ENCODE measurements at places on chromosomes 7 and 10. TPM values are rescaled to one million over a fixed set of nuclear protein-coding genes. Genes with fewer than 3 reads are reported as not detected.

The OGDHL gene
- total RNA-seq = 13.0 TPM

The GLI3 gene
- total RNA-seq = 7.8 TPM

DNA sequence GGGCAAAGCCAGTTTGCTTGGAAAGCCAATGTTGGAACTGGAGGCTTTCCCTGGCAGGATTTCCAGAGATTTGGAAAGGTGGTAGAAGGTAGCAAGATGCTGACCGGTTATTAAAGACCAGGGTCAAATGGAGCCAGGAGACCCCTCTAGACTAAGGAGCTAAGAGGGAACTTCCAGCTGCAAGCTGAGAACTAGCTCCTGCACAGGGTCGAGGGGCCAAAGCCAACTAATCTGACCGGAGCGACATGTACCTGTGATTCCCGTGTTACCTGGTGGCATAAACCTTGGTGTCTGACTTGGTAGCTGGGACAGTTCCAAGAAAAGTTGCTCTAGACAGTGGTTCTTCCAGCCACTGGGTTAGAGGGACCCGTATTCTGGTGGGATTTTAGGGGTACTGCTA lies 41.8 kb downstream of the SPDYE5 start:
- H3K27ac ChIP-seq = no peak overlapping the region
- no peaks in the 10 kb centered on the region for H3K4me1 ChIP-seq
- no peaks in the 10 kb centered on the region for H3K27me3 ChIP-seq
- H3K36me3 ChIP-seq = peaks cover 35% of the 10 kb centered on the region
- H3K4me3 ChIP-seq = no peak overlapping the region

- no peaks in the 10 kb centered on the region for H3K27me3 ChIP-seq
- H3K4me3 ChIP-seq = no peak overlapping the region
- H3K4me1 ChIP-seq = no peaks in the 10 kb centered on the region
- H3K36me3 ChIP-seq = no peaks in the 10 kb centered on the region
Observed at GRCh38 chr10:126798649-126799048, 106.6 kb upstream of the DOCK1 start.

The ASZ1 gene
- not detected for total RNA-seq

GRCh38 chr10:80075781-80076180 lies 2.7 kb upstream of the TMEM254 start:
- DNase-seq = no peak
- no peak overlapping the region for H3K27ac ChIP-seq
- peak overlapping the region; percentile 34 for H3K4me3 ChIP-seq
- H3K4me1 ChIP-seq = no peaks in the 10 kb centered on the region
- H3K27me3 ChIP-seq = no peaks in the 10 kb centered on the region
- H3K36me3 ChIP-seq = no peaks in the 10 kb centered on the region

GRCh38 chr7:92783260-92784201 lies 52.8 kb downstream of the CDK6 start:
- H3K27ac ChIP-seq = no peak overlapping the region
- no peak for DNase-seq
- peaks cover 17% of the 10 kb centered on the region for H3K4me1 ChIP-seq
- no peaks in the 10 kb centered on the region for H3K27me3 ChIP-seq
- H3K36me3 ChIP-seq = no peaks in the 10 kb centered on the region

The CDC14C gene
- total RNA-seq = not detected

GRCh38 chr7:22657479-22657878 lies 69.5 kb upstream of the IL6 start:
- no peak overlapping the region for H3K27ac ChIP-seq
- DNase-seq = no peak
- no peaks in the 10 kb centered on the region for H3K27me3 ChIP-seq
- H3K4me1 ChIP-seq = no peaks in the 10 kb centered on the region

- no peak overlapping the region for H3K4me3 ChIP-seq
- peaks cover 13% of the 10 kb centered on the region for H3K4me1 ChIP-seq
- H3K36me3 ChIP-seq = no peaks in the 10 kb centered on the region
- H3K27me3 ChIP-seq = peaks cover 38% of the 10 kb centered on the region
Observed at GRCh38 chr10:44398271-44398670, 13.4 kb upstream of the CXCL12 start.

- H3K4me3 ChIP-seq = peak overlapping the region; percentile 94
- H3K27me3 ChIP-seq = no peaks in the 10 kb centered on the region
- DNase-seq = no peak
Observed at GRCh38 chr7:99465421-99465768, 572 bp downstream of the ATP5MF start.

The KCNMA1 gene
- 0.70 TPM for total RNA-seq

GRCh38 chr7:6367701-6368211 lies 80.0 kb downstream of the DAGLB start:
- H3K4me1 ChIP-seq = no peaks in the 10 kb centered on the region
- H3K27me3 ChIP-seq = no peaks in the 10 kb centered on the region
- DNase-seq = no peak
- no peak overlapping the region for H3K4me3 ChIP-seq
- no peaks in the 10 kb centered on the region for H3K36me3 ChIP-seq
- H3K27ac ChIP-seq = no peak overlapping the region

DNA sequence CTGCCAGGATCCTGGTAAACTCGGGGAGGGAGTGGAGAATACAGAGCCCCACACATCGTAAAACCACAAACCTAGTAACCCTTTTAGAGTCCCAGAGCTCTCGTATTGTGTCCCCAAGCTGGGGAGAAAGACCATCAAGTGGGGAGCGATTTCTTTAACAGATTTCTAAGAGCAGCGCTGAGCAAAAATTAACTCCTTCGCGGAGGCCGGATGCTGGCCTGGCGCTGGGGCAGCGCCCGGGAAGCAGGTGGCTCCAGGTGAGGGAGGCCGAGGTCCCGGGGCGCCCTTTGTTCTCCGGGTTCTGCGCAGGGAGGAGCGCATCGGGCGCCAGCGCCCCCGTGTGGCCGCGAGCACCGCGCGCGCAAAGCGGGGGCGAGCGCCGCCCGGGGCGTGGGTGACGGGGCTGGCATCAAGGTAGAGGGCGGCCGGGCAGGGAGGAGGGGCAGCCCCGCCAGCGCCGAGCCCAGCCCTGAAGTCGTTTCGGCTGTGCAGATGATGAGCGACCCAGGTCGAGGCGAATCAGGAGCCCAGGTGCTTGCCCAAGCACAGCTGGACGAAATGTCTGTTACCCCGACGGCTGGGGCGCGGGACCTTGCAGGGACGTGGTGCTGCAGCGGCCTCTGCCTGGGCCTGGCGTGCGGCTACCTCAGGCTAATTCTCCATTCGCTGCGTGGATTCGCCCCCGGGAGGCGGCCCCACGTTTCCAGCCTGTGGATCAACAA lies 10.4 kb upstream of the FGFR2 start:
- peaks cover 4% of the 10 kb centered on the region for H3K27me3 ChIP-seq
- H3K4me1 ChIP-seq = peaks cover 12% of the 10 kb centered on the region
- no peaks in the 10 kb centered on the region for H3K36me3 ChIP-seq
- no peak overlapping the region for H3K4me3 ChIP-seq
- peak; percentile 87 for DNase-seq
- no peak overlapping the region for H3K27ac ChIP-seq

DNA sequence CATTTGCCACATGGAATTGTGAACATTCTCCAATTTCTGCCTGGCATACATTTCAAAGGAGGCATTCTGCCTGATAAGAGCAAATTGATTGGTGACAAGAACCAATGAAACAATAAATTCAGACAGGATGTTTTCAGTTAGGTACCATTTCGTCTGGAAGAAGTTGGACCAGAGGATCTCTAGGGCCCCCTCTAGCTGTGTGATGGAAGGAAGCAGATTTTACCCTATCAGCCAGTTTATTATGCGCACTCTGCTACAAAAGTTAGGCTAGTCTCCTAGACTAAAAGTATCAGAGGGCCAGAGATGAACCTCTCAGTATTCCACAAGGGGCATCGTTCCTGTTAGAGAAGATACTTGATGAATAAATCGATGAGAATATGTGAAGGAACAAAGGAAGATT lies 118.0 kb downstream of the BUB3 start:
- H3K27ac ChIP-seq = no peak overlapping the region
- no peaks in the 10 kb centered on the region for H3K27me3 ChIP-seq
- H3K36me3 ChIP-seq = no peaks in the 10 kb centered on the region
